Fibroblast of the aortic adventitia (primary cell): ENCODE measurements at places on chromosomes 7 and 10.
A peak's percentile ranks its signal among the peaks of the same experiment; 100 is the strongest.

DNA sequence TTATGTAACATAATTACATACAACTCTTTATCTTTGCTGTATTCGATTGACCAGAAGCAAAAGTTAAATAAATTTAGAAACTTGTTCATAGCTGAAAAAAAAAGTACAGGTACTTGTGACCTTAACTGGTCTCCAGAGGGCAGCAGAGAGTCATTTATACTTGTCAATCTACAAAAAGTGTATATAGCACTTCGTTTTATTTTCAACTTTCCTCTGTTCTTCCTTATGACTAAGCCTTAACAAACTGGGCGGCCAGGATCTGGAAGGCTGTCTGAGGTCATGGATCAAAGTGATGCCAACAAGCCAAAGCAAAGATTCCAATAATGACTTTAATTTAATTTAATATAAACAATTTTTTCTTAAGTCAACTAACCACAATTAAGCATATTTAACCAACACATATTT is 29.8 kb downstream of the C10orf67 start:
- DNase-seq = peak; percentile 92

DNA sequence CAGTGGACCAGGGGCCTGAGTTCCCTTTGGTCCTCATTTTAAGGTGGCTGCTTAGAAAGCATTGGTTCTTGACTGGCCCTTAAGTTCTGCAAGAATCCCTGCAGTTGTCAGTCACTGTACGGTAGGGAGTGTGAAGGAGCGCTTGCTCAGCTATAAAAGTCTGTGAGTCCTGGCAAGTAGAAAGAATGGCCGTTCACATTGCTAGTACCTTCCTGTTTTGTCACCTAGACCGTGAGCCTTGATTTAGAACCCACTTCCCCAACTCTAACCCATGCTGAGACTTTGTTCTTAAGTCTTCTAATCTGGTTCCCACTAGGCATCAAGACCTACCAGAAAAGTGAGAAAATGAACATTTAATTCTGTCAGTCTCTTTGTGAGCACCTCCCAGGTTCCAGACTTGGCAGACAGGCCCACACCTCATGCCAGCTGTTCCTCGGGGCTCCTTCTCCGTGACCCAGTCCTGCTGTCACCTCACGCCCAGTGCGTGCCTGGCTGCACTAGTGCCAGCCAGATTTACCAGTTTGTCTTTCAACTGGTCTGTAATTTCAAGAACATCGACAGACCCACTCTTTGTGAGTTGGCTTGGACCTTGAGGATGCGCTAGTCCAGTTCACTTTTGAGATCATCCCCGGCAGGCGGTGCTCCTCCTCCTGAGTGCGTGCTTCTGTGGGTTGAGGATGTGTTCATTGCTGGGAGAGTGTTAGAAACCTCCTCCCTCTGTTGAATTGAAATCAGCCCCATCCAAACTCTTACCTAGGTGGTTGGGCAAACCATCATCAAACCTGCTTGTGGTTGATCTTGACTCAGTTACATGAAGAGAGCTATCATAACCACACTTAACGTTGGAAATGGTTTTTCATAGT is 78.5 kb downstream of the SHH start:
- no peak for DNase-seq

DNA sequence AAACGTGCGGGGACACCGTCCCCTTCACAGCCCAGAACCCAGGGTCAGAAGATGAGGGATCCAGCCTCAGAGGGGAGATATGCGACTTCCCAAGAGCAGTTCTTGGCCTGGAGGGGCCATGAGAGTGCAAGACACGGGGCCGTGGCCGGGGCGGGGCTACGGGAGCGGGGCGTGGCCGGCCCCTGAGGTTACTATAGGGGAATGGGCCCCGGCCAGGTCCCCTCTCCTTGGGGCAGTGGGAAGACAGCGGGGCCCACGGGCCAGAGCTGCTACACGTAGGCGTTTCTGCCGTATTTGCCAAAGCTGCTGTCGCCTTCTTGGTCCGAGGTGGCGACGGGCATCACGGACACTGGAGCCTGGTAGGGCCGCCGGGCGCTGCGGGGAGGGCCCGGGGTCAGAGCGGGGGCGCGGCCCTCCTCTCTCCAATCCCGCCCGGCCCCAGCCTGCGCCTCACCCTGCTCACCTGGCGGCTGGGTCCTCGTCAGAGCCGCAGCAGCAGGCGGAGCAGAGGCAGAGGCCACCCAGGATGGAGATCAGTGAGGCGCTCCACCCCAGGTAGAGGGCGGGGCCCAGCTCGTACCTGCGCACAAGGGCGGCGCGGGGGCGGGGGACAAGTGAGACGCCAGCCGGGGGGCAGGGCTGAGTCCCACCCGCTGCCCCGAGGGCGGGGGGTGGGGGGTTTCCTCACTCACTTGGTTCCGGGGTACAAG is 5.3 kb downstream of the CLDN15 start:
- DNase-seq = no peak

DNA sequence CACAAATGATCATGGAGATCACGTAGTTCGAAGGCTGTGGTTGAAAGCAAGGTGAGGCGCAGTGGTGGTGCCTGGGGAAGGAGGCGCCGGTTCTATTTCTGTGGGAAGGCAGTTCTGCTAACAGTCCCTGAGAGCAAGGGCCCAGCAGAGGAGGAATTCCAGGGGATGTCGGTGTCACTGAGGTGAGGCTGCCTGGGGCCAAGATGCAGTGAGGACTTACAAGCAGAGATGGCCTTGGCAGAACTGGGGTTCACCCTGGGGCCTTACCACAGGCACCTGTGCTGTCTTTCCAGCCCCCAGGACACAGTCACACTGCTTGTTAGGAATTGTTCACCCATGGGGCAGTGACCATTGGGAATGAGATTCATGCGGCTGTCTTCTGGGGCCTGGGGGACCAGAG is 26.7 kb downstream of the GBX1 start:
- DNase-seq = no peak

DNA sequence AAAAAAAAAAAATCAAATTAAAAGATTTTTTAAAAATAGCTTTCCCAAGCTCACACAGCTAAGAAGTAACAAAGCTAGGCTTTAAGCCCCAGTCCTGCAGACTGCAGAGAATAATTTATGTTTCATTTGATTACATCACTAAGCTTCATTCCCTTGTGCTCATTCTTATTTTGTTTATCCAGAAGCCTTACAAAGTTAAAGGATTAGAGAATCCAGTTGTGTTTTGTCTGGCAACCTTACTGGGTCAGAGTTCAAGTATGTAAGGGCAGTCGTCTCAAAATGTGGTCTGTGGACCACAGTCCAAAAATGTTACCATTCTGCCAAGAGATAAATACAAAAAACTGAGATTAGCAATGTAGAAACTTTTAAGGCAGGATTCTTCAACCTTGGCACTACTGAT is 32.1 kb upstream of the EZH2 start:
- peak; percentile 95 for DNase-seq

- DNase-seq = no peak
These were observed 35.4 kb downstream of the KIAA1549 start for GRCh38 chr7:138945821-138946220.

DNA sequence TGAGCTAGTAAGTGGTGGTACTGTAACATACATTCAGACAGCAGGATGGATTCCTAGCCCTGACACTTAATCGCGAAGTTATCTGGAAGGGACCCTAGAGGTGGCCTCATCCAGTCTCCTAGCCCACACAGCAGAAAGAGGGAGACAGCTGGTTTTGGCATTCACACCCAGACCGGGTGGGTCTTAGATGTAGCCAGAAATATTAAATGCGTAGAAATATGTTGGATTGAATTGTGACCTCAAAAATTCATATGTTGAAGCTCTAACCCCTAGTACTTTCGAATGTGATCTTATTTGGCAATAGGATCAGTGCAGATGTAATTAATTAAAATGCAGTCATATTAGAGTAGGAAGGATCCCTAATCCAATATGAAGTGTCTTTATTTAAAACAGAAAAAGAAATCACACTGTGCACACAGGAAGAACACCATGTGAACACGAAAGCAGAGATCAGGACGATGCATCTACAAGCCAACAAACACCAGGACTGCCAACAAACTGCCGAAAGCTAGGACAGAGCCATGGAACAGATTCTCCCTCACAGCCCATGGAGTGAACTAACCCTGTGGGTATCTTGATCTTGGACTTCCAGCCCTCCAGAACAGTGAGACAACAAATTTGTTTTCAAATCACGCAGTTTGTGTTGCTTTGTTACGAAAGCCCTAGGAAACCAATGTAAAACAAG is 2.9 kb upstream of the XPNPEP1 start:
- DNase-seq = no peak

GRCh38 chr10:4947039-4947634 is 16.1 kb upstream of the AKR1C1 start:
- DNase-seq = peak; percentile 71

GRCh38 chr10:91406322-91406721 is 3.8 kb upstream of the HECTD2 start:
- DNase-seq = no peak

- DNase-seq = no peak
These were observed 23.5 kb downstream of the ASB4 start for GRCh38 chr7:95509199-95509598.

GRCh38 chr7:44056681-44057080 is 8.7 kb downstream of the PGAM2 start:
- DNase-seq = no peak

GRCh38 chr7:101957744-101958525 is 140.5 kb downstream of the CUX1 start:
- no peak for DNase-seq

DNA sequence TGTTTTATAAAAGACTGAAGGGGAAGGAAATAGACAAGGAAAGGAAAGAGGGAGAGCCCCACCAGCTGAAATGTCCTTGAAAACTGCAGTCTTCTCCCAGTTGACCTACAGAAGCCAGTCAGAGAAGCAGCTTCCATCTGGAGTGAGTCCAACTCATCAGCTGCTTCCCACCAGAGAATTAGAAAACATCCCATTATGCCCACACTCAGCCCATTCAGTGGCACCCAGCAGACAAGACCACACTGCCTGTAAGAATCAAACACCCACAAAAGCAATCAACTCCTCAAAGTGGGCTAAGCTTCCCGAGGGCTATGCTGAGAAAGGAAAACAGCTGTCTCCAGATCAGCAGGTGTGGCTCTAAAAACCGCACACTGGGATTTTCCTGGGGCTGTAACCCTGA is 29.6 kb upstream of the TMEM213 start:
- DNase-seq = no peak

- peak; percentile 91 for DNase-seq
These were observed 99.4 kb downstream of the CTBP2 start for GRCh38 chr10:125060826-125061556.

DNA sequence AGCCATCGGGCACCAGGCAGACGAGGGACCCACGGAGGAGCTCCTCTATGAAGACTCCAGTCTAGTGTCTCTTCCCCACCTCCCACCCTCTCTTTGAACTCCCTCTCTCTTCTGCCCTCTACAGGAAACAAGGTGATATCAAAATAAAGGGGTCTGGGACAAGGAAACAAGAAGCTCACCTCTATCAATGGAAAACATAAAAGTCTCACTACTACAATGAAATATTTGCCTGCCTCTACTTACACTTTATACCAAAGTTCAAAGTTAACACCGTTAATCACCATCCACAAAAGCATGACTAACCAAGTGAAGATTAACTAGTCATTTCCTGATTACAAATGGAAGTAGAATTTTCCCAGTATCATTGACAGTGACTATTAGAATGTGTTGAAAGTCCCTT is 82.2 kb downstream of the PARD3 start:
- peak; percentile 34 for DNase-seq

GRCh38 chr7:30694218-30694745 is 12.0 kb upstream of the CRHR2 start:
- no peak for DNase-seq

- no peak for DNase-seq
These were observed 283.4 kb downstream of the GRID1 start for GRCh38 chr10:86083206-86083605.

DNA sequence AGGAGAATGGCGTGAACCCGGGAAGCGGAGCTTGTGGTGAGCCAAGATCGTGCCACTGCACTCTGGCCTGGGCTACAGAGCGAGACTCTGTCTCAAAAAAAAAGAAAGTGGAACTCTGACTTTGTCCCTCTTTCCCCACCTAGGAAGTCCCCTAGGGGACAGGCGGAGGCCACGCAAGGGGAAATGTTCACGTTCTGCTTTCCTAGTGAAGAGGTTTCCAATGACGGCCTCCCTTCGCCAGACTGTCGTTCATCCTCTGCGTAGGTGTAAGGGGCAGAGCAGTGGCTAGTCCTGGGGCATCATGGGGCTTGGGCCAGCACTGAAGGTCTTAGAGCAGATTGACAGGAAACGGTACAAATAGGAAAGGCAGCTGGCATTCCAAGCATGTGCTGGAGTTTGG is 30.6 kb downstream of the SUFU start:
- DNase-seq = no peak

GRCh38 chr10:360653-361052 is 225.4 kb downstream of the ZMYND11 start:
- DNase-seq = no peak

- peak; percentile 30 for DNase-seq
These were observed 16.4 kb downstream of the SORCS3 start for GRCh38 chr10:104657457-104657856.

DNA sequence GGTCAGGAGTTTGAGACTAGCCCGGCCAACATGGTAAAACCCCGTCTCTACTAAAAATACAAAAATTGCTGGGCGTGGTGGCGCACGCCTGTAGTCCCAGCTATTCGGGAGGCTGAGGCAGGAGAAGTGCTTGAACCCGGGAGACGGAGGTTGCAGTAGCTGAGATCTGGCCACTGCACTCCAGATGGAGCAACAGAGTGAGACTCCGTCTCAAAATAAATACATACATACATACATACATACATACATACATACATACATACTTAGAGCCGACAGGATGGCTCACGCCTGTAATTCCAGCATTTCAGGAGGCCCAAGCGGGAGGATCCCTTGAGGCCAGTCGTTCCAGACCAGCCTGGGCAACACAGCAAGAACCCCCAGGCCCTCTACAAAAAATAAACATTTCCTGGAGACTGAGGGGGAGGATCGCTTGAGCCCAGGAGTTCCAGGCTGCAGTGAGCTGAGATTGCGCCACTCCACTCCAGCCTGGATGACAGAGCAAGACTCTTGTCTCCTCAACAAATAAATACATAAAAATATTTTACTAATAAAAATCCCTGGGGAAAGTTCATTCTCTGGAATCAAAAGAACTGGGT is 90.9 kb upstream of the TNRC18 start:
- DNase-seq = no peak

- DNase-seq = no peak
These were observed 5.5 kb upstream of the IKZF1 start for GRCh38 chr7:50298811-50299562.

DNA sequence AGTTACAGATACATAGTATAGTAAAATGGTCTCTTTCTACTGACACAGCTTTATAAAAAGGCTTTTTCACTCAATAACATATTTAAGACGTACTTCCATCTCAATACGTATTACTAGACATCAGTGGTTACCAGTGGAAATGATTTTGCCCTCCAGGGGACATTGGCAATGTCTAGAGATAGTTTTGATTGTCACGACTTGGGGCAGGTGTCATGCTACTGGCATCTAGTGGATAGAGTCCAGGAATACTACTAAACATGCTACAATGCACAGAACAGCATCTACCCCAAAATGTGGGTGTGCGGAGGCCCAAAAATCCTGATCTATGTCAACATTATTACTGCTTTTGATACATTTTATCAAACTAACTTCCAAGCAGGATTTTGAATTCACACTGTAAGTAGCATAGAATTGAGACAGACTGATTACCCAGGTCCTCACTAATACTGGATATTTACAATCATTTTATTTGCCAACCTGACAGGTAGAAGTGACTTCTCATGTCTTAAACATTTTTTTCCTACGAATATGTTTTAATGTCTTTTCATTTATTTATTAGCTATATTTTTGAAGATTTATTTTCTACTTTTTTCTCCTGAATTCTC is 53.8 kb downstream of the HGF start:
- peak; percentile 56 for DNase-seq

GRCh38 chr7:55570218-55570873 is 2.0 kb downstream of the VOPP1 start:
- peak; percentile 27 for DNase-seq

- DNase-seq = no peak
These were observed 152.4 kb downstream of the PRPF18 start for GRCh38 chr10:13739183-13739582.
